ENCODE measurements at places on chromosomes 12 and 14.

- no peak for DNase-seq
Observed at GRCh38 chr14:75383721-75384120, 44.1 kb upstream of the JDP2 start.

GRCh38 chr14:95314609-95315008 lies 5.1 kb downstream of the CLMN start:
- DNase-seq: peak; percentile 46

GRCh38 chr12:128402486-128403243 lies 135.7 kb downstream of the TMEM132C start:
- no peak for DNase-seq

DNA sequence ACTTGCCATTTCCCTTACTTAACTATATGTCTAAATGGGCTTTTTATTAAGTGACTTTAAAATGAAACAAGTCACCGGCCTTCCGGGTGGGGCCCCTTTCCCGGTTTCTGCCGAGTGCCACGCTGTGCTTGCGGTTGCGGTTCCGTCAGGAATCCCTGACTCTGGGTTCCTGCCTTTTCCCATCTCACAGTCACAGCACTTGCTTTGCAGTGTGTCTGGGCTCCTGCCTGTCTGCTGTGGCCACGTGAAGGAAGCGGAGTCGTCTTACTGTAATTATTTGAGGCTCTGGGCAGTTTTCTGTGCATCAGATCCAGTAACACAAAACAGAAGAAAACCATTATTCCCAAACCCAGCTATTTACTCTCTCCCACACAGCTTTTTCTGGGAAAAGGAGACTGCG lies 44.0 kb upstream of the FRMD6 start:
- DNase-seq: no peak

DNA sequence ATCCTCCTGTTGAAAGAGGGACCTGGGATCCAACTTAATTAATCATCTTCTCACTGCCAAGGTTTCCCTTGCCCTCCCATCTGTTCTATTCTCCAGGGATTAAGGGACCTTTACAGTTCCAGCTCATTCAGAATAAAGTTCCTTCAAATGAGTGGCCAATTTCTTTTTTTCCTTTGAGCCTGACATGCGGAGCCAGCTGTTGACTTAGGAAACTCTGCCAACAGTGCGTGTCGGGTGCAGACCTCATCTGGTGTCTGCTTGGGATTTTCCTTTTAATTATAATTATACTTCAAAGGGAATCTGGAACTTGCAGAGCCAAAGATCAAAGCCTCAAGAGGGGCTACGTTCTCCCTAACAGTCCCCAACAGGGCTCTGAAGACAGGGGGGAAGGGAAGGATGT lies 64.8 kb downstream of the CCDC60 start:
- DNase-seq: no peak

DNA sequence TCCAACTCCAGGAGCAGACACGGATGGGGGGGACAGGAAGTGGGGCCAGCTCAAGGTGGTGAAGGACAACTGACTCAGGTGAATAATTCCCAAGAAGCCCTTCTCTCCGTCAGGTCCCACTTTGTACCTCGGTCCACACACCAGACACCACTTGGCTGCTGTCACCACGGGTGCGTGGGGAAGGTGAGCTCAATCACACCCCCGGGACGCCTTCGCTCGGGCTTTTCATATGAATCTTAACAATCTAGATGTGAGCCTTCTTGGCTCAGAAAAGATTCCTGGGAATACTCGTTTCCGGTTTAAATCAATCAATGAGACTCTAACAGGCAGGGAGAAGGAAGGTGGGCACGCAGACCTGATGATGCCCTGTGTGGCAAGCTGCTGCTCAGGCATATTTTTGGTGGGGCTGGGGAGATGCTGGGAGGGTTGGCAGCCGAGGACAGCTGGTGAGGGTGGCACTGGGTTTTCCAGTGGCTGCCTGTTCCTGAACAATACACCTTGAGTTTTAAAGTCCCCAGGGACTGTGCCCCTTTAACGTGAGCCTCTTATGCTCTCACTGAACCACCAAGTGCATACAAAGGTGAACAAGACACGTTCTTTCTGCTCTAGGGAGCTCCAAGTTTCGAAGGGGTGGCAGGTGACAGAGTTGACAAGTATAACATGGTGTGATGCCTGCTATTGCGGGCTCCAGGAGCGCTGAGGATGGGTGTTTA lies 5.1 kb downstream of the TESC start:
- DNase-seq: no peak

DNA sequence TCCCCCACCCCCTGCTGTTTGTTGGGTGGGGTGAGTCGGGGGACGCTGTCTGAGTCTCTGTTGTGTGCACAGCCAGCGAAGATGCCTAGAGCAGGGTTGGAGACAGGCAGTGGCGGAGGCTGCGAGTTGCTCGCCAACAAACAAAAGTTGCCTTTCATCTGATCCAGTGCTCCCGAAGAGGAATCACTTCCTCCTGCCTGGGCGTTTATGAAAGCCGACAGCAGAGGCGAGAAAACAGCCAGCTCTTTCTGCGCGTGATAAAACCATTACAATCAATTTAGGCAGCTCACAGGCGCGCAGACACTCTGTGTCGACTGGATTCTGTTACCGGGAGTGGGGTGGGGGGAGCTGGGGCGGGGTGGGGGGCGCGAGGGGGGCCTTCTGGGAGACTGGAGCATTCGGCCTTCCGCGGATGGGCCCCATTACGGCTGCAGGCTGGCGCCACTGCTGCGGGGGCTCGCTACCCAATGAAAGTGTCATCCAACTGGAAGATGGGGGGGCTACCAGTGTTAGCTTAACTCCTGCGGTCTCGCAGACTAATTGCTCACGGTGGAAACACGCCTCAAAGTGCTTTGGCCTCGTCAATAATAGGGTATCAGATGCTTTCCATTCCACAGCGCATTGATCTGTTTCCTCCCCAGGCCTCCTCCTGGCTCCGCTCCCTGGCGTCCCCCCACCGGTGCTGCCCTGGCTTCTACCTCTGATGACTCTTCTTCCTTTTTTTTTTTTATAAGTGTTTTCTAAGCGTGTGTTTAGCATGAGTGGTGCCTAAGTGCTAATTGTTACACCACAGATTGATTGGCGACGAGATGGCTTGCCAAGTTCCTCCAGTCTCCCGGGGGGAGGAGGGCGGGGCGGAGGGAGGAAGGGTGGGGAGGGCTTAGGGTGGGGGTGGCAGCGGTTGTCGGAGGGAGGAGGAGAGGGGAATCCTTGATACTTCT lies 678.4 kb downstream of the MED13L start:
- no peak for DNase-seq

DNA sequence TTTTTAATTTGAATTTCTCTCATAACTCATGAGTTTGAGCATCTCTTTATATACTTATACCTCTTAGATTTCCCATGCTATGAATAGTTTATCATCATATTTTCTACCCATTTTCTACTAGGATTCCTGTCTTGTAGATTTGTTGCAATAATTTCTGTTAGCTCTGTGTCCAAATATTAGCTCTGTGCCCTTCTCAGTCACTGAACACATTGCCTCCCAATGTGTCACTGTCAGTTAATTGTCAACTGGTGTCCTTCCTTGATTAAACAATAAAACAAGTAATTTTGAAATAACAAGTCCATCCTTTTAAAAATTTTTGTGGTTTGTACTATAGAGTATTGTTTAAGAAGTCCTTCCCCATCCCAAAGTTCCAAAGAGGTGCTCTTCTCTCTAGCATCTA lies 4.2 kb upstream of the PAH start:
- no peak for DNase-seq

- DNase-seq: no peak
Observed at GRCh38 chr12:45969084-45969483, 21.3 kb downstream of the SCAF11 start.

DNA sequence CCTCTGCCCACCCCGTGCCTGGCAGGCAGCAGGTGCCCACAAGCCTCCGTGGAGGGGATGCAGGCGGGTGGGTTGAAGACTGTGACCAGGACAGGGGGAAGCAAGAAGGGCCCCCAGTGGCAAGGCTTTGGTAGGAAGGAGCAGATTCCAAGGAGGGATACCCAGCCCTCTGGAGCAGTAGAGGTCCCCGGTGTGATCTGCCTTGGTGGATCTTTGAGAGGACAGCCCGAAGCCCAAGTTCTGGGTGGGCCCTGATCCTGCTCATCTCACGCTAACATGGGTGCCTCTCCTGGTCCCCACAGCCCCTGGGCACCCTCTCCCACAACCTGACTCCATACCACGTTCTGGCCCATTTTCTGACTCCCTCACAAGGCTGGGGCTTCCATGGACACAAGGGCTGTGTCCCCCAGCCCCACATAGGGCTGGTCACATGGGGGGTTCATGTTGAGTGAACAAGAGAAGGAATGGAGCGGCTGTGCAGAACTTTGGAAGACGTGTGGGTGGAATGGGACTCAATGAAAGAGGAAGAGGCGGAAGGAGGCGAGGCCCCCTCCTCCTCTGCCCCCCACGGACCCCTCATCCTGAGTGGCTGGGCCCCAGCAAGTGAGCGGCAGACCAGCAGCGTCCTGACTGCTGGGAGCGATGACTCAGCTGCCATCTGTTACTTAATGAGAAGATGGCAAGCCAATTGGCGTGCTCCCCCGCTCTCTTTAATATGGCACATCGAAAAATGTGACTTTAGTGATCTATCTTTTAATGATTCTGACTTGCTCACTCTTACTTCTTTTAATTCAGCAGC lies 77.0 kb upstream of the BCL11B start:
- no peak for DNase-seq

DNA sequence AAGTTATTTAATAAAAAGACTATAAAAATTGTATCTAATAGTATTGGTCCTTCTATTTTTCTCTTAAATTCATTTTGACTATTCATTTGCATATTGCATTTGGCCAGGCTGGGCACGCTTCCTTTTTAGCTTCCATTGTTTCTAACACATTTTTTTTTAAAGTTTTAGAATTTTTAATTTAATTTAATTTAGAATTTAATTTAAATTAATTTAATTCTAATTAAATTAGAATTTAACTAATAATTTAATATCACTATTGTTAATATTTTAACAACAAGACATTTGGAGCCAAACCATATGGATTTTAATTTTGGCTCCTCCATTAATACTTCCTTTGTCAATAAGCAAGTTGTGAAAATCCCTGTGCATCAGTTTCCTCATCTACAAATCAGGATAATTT lies 856.9 kb upstream of the SEL1L start:
- DNase-seq: no peak

DNA sequence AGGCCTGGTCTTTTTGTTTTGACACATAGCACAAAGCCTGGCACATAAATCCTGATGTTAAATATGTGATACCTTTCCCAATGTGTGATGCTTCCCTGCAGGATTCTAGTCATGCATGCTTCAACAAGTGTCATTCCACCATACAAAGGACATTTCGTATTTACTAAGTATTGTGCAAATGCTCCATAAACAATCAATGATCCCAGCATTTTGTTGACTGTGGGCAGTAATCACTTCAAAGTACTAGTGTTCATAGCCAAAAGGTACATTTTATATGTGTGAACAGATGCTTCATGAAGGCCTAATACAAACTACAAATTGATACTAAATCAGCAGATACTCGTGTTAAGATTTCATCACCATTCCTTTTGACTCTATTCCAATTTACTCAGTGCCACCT lies 4.4 kb downstream of the CCNB1IP1 start:
- DNase-seq: no peak

DNA sequence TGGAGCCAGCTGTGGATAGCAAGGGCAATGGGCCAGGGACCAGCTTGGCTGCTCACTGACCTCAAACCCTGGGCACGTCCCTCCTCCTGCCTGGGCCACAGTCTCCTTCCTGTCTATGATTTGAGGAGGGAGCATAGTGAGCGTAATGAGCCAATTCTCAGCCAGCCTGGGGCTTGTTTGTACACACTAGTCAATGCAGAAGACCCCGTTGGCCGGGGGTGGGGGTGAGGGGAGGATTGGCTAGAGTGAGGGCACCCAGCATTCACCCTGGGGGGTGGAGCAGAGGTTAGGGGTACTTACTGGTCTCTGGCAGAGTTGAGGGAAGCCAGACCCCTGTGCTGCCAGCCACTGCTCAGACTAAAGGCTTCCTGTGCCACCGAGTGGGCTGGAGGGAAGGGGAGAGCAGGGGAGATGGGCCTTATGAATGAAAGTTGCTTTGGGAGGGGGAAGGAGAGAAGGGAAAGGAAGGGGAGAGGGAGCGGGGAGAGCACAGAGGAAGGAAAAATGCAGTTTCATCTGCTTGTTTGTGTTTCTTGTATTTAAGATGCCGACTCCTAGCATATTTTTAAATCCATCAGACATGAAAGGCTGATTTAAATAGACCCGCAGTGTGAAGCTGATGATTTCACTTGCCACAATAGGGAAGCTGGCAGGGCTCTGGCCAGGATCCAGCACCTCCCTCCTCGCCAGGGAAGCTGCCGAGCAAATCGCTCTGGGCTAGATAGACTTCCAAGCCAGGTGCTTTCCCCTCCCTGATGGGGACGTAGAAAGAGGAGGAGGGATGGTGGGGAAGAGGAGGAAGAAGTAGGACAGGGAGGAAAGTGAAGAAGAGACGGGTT lies 114.0 kb downstream of the PRMT8 start:
- DNase-seq: no peak

- DNase-seq: no peak
Observed at GRCh38 chr14:65106316-65106715, 4.0 kb upstream of the MAX start.

DNA sequence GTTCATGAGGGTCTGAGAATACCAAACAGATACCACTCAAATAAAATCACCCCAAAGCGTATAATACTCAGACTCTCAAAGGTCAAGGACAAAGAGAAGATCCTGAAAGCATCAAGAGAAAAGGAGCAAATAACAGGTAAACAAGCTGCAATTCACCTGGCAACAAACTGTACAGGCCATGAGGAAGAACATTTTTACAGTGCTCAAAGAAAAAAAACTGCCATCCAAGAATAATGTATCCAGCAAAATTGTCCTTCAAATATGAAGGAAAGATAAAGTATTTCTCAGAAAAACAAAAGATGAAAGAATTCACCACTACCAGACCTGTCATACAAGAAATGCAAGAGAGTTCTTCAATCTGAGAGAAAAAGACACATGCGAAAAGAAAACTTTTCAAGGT lies 206.4 kb downstream of the PTPRO start:
- no peak for DNase-seq

DNA sequence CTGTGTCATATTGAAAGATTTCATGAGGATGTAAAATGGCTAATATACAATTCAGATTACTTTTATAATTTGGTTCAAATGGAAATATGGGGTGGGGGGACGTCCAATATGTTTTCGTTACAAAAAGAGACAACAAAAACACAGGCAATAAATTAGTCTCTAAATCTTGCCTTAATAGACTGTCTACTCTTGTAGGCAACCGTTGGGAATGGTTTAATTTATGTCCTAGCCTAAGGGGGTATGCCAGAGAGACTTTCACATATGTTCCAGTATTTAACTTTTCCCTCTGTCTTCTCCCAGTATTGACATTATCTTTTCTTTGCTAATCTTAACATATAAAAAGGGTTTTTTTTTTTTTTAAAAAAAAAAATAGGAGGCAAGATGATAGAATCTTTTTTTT lies 41.5 kb upstream of the LIN7A start:
- DNase-seq: no peak

- no peak for DNase-seq
Observed at GRCh38 chr14:36502558-36503508, 17.2 kb downstream of the NKX2-1 start.

All from activated T-cell treated with anti-CD3 and anti-CD28 coated beads, Interleukin-2, amount 50 U/mL, for 24 hours (primary cell).